ENCODE measurements at places on chromosomes 1 and 21. TPM values are rescaled to one million over a fixed set of nuclear protein-coding genes. Genes with fewer than 3 reads are reported as not detected.

DNA sequence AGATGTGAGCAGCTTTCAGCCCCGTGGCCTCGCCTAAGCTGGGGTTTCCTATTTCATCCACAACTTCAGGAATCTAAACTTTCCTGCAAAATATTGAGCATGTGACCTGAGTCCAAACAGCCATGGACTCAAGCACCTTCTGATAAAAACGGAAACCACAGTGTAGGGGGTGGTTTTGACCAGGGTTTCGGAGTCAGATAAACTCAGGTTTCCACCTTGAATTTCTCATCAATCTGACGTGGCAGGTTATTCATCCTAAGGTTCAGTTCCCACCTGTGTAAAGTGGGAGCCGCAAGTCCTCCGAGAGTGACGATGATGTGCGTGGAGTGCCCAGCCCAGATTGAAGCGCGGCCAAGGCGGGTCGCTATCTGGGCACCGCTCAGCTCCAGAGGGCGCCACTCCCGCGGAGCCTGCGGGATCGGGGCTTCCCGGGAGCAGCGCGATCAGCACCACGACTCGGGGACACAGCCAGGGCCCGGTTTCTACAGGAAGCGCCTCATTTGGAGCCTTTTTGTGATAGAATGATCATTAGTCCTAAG, 871 bp upstream of the ETS2 start:
- H3K27ac ChIP-seq: peak overlapping the region; percentile 92
- H3K27me3 ChIP-seq: no peaks in the 10 kb centered on the region
- peak; percentile 33 for DNase-seq
- H3K4me1 ChIP-seq: peaks cover 29% of the 10 kb centered on the region
- H3K4me3 ChIP-seq: peak overlapping the region; percentile 76

DNA sequence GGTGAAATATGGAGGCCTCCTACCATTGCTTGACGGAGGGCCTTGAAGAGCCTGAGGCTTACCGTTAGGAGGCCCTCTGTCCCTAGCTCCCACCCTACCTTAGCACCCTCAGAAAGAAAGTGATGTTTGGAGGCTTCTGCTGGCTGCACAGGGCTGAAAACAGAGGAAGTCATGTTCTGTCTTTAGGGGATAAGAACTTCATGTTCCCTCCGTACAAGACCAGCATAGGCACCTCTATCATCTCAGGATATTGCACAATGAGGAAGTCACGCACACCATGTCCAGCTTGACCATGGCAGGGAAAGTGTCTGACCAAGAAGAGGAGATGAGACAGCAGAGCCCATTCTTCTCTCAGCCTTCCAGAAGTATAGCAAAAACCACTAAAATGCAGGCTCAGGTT, 13.8 kb downstream of the ADORA3 start:
- no peaks in the 10 kb centered on the region for H3K36me3 ChIP-seq
- no peaks in the 10 kb centered on the region for H3K4me1 ChIP-seq
- DNase-seq: no peak
- H3K27ac ChIP-seq: no peak overlapping the region

- H3K27me3 ChIP-seq: peaks cover 53% of the 10 kb centered on the region
- H3K4me1 ChIP-seq: peaks cover 8% of the 10 kb centered on the region
- H3K36me3 ChIP-seq: no peaks in the 10 kb centered on the region
- no peak for DNase-seq
- H3K4me3 ChIP-seq: peak within 1 kb of the TSS; percentile 76
These were observed at the start of gene PTPN14 for GRCh38 chr1:214551436-214552173. TSS of gene PTPN14 (minus strand) at chr1:214551602. CDS start at chr1:214464803, 86,799 bp downstream.

DNA sequence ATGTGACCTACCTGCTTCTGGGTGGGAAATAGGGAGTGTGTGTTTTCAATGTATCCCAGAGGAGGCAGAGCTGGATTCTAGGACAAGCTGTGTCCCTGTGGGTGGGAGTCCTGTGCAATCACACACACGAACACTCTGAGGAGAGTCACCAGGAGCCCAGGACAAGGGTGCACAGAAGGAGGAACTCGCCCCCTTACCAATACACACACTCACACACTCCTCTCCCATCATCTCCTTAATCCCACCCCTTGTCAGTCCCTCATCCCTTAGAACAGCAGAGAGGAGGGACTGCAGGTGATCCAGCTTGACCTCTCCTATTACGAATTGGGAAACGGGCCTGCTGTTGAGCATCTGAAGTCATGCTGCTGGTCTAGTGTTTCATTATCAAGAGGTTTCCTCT, 8.5 kb upstream of the MYBPHL start:
- no peaks in the 10 kb centered on the region for H3K36me3 ChIP-seq
- no peak overlapping the region for H3K27ac ChIP-seq
- no peak overlapping the region for H3K4me3 ChIP-seq

- H3K36me3 ChIP-seq: no peaks in the 10 kb centered on the region
- no peak overlapping the region for H3K27ac ChIP-seq
- no peak overlapping the region for H3K4me3 ChIP-seq
- peaks cover 14% of the 10 kb centered on the region for H3K27me3 ChIP-seq
- no peak for DNase-seq
These were observed 4.8 kb upstream of the SLAMF9 start for GRCh38 chr1:159958719-159959380.

DNA sequence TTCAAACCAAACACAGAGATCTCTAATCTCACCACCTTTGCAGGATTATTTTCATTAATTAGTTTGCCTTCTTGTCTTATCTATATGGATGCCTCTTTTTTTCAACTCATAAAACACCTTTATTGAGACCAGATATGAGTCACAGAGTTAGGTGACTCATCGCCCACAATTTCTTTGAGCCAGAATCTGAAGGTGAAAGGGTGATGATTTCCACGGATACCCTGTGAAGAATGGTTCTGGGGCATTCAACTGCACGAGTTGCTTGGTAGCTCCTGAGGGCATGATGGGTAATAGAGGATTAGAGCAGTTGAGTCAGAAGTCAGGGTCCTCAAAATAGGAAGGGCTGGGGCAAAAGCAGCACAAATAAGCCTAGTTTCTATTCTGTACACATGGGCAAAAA, 128.2 kb downstream of the TBX19 start:
- no peaks in the 10 kb centered on the region for H3K27me3 ChIP-seq
- peak overlapping the region; percentile 2 for H3K4me3 ChIP-seq
- peak; percentile 67 for DNase-seq
- peak overlapping the region; percentile 85 for H3K27ac ChIP-seq

- H3K4me1 ChIP-seq: peaks cover 5% of the 10 kb centered on the region
These were observed 20.8 kb downstream of the ACADM start for GRCh38 chr1:75745276-75745675.

GRCh38 chr1:220485791-220486190, 42.1 kb upstream of the MARK1 start:
- no peak overlapping the region for H3K4me3 ChIP-seq
- H3K36me3 ChIP-seq: no peaks in the 10 kb centered on the region
- H3K27ac ChIP-seq: no peak overlapping the region
- H3K4me1 ChIP-seq: no peaks in the 10 kb centered on the region

GRCh38 chr1:16300436-16300835, 51.8 kb downstream of the FBXO42 start:
- H3K4me3 ChIP-seq: no peak overlapping the region
- H3K27ac ChIP-seq: no peak overlapping the region
- no peaks in the 10 kb centered on the region for H3K27me3 ChIP-seq
- H3K36me3 ChIP-seq: peaks cover 24% of the 10 kb centered on the region

- DNase-seq: peak; percentile 71
- H3K36me3 ChIP-seq: no peaks in the 10 kb centered on the region
- no peak overlapping the region for H3K27ac ChIP-seq
- H3K4me1 ChIP-seq: peaks cover 2% of the 10 kb centered on the region
- no peaks in the 10 kb centered on the region for H3K27me3 ChIP-seq
These were observed 86.4 kb downstream of the FAF1 start for GRCh38 chr1:50873458-50874187.

- no peak for DNase-seq
- H3K27me3 ChIP-seq: no peaks in the 10 kb centered on the region
- no peak overlapping the region for H3K27ac ChIP-seq
- H3K4me3 ChIP-seq: no peak overlapping the region
- H3K36me3 ChIP-seq: no peaks in the 10 kb centered on the region
- H3K4me1 ChIP-seq: no peaks in the 10 kb centered on the region
These were observed 1.0 kb downstream of the OR10K2 start for GRCh38 chr1:158425027-158425426.

GRCh38 chr21:37074197-37074510, 1.1 kb downstream of the TTC3 start:
- no peaks in the 10 kb centered on the region for H3K27me3 ChIP-seq
- H3K36me3 ChIP-seq: peaks cover 12% of the 10 kb centered on the region
- peak overlapping the region; percentile 88 for H3K4me3 ChIP-seq

DNA sequence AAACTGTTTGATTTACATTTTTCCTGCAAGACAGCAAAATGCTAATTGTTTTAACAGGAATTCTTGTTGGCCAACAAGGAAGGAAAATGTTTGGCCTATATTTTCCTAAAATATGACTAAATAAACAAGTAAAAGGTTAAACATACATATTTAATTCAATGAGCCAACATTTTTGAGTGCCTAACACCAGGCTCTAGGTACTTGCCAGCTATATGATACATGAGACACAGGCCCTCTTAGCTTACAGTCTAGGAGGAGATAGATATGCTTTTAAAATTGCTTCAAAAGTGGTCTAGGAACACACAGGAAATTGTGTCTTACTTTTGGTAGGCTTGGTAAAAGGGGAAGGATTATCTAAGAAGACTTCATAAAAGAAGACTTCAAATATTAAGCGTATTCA, 50.9 kb downstream of the PIGK start:
- no peak overlapping the region for H3K4me3 ChIP-seq
- H3K4me1 ChIP-seq: no peaks in the 10 kb centered on the region
- H3K36me3 ChIP-seq: peaks cover 16% of the 10 kb centered on the region
- no peak for DNase-seq
- H3K27me3 ChIP-seq: no peaks in the 10 kb centered on the region
- no peak overlapping the region for H3K27ac ChIP-seq

DNA sequence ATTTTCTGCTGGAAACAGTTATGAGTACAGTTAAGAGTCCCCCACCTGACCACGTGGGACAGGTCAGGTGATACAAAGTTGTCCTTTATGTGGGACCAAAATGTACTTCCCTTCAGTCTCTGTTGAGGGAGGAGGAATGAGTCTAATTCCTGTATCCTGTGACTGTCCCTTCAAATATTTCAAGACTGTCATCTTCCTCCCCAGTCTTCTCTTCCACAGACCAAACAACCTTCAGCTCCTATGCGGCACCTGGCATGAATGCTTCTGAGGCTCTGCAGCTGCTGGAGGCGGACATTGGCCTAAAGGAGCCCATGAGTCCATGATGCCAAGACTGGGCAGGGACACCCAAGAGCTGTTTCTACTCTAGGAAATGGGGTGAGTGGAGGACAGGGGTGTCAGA, 72.1 kb upstream of the SIM2 start:
- no peaks in the 10 kb centered on the region for H3K36me3 ChIP-seq
- H3K4me1 ChIP-seq: no peaks in the 10 kb centered on the region
- H3K27me3 ChIP-seq: no peaks in the 10 kb centered on the region
- no peak overlapping the region for H3K4me3 ChIP-seq
- no peak for DNase-seq

DNA sequence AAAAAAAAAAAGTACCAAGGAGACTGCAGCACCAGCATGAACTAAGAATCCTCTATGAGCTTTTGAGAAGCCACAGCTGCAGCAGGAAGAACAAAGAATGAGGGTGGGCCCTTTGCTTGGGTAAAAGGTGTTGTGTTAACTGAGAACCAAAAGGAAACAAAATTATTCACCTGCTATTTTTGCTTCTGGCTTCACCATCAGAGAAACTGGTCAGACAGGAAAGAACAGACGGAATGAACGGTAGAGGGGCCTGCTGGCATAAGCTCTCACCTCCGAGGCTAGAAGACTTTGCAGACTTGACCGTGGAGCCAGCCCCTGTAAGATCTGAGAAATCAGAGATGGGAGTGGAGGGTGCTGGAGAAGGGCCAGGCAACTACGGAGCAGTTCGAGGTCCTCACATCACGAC, 27.6 kb downstream of the IL10RB start:
- peaks cover 64% of the 10 kb centered on the region for H3K36me3 ChIP-seq
- H3K27ac ChIP-seq: peak overlapping the region; percentile 77
- no peak overlapping the region for H3K4me3 ChIP-seq
- H3K27me3 ChIP-seq: no peaks in the 10 kb centered on the region

GRCh38 chr1:95916616-95917015, 682.6 kb downstream of the RWDD3 start:
- H3K4me1 ChIP-seq: no peaks in the 10 kb centered on the region
- no peaks in the 10 kb centered on the region for H3K27me3 ChIP-seq
- no peak overlapping the region for H3K4me3 ChIP-seq
- H3K36me3 ChIP-seq: no peaks in the 10 kb centered on the region

GRCh38 chr1:168187177-168187576, 8.4 kb downstream of the TIPRL start:
- H3K4me1 ChIP-seq: peaks cover 5% of the 10 kb centered on the region
- no peak overlapping the region for H3K27ac ChIP-seq
- no peaks in the 10 kb centered on the region for H3K27me3 ChIP-seq
- no peak overlapping the region for H3K4me3 ChIP-seq

GRCh38 chr1:204680461-204680860, 5.1 kb downstream of the LRRN2 start:
- no peaks in the 10 kb centered on the region for H3K36me3 ChIP-seq
- H3K4me1 ChIP-seq: peaks cover 7% of the 10 kb centered on the region
- peaks cover 33% of the 10 kb centered on the region for H3K27me3 ChIP-seq
- DNase-seq: no peak

- DNase-seq: no peak
- no peaks in the 10 kb centered on the region for H3K4me1 ChIP-seq
- H3K27me3 ChIP-seq: peaks cover 2% of the 10 kb centered on the region
- no peak overlapping the region for H3K4me3 ChIP-seq
- H3K27ac ChIP-seq: no peak overlapping the region
These were observed 51.1 kb downstream of the KCNH1 start for GRCh38 chr1:211082824-211083223.

GRCh38 chr1:228353601-228354371, 52.8 kb downstream of the TRIM11 start:
- peak overlapping the region; percentile 46 for H3K27ac ChIP-seq
- H3K4me1 ChIP-seq: no peaks in the 10 kb centered on the region
- H3K4me3 ChIP-seq: no peak overlapping the region
- no peaks in the 10 kb centered on the region for H3K27me3 ChIP-seq

- H3K27me3 ChIP-seq: peaks cover 33% of the 10 kb centered on the region
- no peak overlapping the region for H3K27ac ChIP-seq
- no peak overlapping the region for H3K4me3 ChIP-seq
- H3K36me3 ChIP-seq: no peaks in the 10 kb centered on the region
- H3K4me1 ChIP-seq: peaks cover 2% of the 10 kb centered on the region
- no peak for DNase-seq
These were observed 852 bp downstream of the RGS7 start for GRCh38 chr1:241356187-241356518.

DNA sequence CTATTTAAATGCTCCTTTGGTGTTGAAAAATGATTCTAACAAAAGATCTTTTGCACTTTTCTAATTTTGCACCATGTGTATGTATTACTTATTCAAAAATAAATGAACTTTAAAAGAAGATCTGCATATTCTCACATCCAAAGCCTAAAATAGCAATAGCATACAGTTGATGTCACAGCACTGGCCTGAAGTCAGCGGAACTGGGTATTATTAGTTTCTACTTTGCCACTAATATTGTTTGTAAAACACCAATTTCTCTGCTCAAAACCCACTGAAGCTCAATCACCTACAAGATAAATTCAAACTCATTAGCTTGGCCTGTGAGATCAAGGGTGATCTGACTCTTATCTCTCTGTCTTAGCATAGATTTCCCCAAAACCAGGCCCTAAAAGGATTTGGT, 34.5 kb upstream of the BCAR3 start:
- peaks cover 6% of the 10 kb centered on the region for H3K36me3 ChIP-seq
- H3K27ac ChIP-seq: no peak overlapping the region
- H3K27me3 ChIP-seq: no peaks in the 10 kb centered on the region
- H3K4me1 ChIP-seq: peaks cover 54% of the 10 kb centered on the region

SPRR2E gene
- not detected for total RNA-seq

C1orf116 gene
- not detected for total RNA-seq

ERICH3 gene
- total RNA-seq: not detected

KRTAP12-2 gene
- total RNA-seq: not detected

HTR1D gene
- not detected for total RNA-seq

OR2AK2 gene
- not detected for total RNA-seq

LIN28A gene
- not detected for total RNA-seq

Measured in activated CD4-positive, alpha-beta T cell treated with anti-CD3 and anti-CD28 coated beads, Interleukin-2, amount 10 ng/mL, durations not matched to agents 7 days and 5 days (primary cell).